Kidney (tissue), 22 donors: ENCODE measurements at places on chromosomes 3 and 15. TPM values are rescaled to one million over a fixed set of nuclear protein-coding genes. Genes with fewer than 3 reads are reported as not detected.

- DNase-seq, result no peak
Observed at GRCh38 chr3:48852151-48852550, 4.5 kb upstream of the PRKAR2A start.

GRCh38 chr3:172112734-172113120, 73.3 kb downstream of the FNDC3B start:
- DNase-seq, result no peak

DNA sequence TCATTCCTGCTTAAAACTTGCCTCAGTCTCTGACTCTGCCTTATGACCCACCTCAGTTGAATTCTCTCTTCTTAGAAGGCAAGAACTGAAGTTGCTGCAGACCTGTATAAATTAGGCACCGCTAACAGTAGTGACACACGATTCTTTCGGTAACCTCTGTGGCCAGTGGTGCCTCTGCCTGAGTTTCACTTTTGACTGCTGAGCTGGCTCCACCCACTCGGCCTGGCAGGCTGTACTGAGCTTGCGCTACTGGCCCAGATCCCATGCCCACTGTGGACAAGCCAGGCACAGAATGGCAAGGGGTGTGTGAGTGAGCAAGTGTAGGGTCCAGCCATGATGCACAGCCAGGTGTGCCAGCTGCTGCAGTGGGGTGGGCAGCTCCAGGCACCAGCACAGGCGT, 19.1 kb upstream of the EIF1B start:
- no peak for DNase-seq

DNA sequence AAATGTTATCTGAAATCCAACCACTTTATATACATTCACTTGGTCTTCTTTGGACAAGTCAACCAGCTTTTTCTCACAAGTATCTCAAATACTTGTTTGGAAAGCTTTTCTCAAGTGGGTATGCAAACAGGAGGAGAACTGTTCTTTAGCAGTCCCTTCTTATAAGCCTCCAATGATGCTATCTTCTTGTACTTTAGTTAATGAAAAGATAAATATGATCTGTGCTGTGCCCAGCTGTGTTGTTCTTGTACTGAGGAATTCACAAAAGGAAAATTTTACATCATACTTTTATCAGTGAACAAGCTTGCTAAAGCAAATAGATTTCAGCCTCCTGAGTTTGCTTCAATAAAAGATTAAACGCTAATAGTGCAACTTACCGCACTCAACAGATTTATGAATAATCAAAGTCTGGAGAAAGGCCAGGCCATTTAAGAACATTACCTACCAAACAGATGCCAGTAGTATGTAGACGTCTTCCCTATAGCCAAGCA, 395.2 kb downstream of the MECOM start:
- no peak for DNase-seq

DNA sequence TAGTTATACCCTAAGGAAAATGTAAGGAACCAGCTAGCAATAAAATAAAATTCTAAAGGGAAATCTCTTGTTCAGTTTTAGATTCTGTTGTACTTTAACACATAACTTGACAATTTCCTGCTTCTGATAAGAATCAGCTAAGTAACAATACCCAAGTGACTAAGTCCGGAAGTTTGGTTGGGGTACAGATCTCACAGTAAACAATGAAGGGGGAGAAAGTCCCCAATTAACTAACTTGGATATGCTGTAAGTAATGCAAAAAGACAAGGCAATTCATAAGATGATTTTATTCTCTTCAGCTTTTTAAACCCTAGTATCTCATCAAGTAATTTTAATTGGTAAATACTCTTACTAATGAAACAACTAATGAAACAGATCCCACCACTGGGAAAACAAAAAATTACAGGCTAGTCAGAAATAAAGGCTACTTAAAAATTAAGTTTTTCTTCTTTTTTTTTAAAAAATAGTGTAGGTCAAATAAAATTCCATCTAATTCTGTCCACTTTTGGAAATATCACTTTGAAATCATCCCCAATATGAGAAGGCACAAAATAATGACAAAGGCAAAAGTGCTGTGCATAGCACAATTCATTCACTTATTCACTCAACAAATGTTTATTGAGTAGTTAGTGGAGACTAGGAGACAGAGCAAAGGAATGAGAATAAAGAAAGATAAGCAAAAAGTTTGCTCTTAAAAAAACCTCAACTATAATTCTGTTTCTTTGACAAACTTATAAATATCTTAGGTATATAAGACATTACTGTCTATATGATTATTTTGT, 37.8 kb upstream of the IL20RB start:
- DNase-seq, result no peak

DNA sequence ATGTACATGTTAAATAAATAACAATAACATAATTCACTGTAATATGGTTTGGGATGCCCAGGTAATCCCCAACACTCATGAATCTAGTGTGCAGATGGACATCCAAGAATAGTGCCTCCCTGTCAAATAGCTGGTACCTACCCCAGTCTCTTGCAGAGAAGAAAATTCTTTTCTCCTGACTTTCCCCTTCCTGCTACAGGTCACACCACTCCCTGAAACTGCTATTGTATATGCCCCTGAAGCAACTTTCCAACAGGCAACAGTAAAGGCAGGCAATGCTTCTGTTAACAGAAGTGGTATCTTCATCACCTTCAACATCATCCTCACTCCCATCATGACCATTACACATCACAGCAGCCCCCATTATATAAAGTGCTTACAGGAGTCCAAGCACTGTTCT, 431.6 kb downstream of the MAGI1 start:
- DNase-seq, result no peak

DNA sequence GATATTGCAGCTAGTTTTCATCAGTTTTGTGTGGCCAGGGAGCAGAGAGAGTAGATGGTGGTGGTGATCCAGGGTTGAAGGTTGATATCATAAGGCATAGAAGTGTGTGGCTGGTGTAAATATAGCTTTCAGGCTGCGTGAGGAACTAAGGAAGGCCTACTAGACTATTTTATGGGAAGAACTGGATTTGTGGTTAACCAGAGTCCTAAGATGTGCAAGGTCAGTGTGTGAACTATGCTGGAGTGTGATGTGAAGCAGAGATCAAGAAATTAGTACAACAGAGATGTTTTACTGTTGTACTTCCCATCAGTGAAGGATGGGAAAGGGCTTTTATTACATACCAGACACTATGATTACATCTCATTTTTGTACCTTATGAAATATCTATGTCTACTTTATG, 41.5 kb downstream of the MAPK6 start:
- DNase-seq, result no peak

DNA sequence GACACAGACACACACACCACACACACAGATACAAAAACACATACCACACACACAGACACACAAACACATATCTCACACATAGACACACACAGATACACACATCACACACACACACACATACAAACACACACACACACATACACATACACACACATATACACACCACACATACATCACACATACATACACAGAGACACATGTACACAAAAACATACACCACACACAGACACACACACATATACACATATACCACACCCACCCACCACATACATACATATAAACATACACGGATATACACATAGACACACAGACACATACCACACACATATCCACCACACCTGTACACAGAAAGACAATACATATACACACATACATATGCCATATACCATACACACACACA, 66.7 kb downstream of the RASGRF1 start:
- no peak for DNase-seq

DNA sequence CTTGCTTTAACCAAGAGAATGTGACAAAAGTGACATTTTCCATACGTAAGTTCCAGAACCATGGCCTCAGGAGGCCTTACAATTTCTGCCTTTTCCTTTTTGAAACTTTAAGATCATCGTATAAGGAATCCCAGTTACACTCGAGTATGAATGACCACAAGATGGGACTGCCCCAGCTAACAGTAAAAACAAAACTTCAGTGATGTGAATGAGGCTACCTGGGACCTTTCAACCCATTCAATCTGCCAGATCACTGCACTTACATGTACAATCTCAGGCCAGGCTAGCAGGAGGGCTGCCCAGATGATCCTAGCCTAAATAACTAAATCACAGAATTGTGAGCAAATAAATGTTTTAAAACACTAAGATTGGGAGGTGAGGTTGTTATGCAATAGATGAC, 328.8 kb downstream of the CNTN6 start:
- DNase-seq, result no peak

GRCh38 chr3:169811631-169812331, 889 bp upstream of the LRRIQ4 start:
- DNase-seq, result peak; percentile 70

- no peak for DNase-seq
Observed at GRCh38 chr15:53414167-53414566, 345.3 kb downstream of the WDR72 start.

GRCh38 chr15:28961391-28961790, 75.6 kb downstream of the APBA2 start:
- DNase-seq, result no peak

DNA sequence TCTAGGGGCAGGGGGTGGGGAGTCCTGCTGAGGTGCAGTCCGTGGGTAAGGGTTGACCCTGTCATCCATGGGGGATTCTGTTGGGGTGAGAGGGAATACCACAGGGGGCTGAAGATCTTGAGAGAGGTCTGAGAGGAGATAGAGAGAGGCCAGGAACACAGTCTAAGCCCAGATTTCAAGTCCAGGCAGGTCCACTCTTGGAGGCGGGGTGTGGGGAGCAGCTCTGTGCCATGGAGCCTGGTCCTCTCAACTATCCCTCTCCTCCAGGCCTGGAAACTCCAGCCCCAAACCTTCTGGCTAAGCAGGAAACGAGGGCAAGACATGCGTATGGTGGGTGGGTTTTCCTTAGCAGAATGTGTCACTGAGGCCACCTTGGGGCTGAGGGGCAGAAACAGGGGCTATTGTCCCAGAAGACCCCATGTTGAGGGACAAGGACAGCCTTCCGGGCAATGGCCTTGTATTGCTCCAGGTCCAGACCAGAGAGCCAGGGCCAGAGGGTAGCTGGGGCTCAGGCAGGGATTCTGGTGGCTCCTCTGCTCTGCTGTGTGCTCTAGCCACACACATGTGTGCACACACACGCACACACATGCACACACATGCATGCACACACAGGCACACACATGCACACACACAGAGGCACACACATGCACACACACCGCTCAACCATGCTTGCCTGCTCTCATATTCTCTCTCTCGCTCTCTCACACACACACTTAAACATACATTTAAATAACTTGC, 48.6 kb upstream of the MAGEF1 start:
- no peak for DNase-seq

DNA sequence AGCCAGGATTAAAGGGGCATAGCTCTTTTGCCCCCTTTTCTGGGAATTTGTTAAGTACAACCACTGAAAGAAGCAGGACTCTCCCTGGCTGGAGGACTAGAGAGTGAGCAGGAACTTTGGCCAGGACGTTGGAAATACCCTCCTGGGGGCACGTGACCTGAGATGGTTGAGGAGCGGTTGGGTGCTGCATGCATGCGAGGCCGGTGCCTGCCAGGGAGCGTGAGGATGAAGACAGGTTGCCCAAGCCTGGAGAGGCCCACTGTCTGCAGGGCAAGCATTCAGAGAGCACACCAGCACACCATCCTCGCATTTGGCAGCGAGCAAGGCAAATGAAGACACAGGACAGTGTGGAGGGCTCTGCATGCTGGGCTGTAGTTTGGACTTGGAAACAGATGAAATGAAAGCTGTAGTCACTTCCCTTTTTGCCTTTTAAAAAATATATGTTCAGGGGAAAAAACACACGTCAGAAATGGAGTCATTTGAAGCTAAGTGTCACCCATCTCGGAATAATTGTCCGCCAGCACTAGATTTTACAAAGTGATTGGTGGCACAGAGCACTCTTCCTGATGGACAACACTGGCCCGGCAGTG, 217.6 kb downstream of the SLCO3A1 start:
- no peak for DNase-seq

DNA sequence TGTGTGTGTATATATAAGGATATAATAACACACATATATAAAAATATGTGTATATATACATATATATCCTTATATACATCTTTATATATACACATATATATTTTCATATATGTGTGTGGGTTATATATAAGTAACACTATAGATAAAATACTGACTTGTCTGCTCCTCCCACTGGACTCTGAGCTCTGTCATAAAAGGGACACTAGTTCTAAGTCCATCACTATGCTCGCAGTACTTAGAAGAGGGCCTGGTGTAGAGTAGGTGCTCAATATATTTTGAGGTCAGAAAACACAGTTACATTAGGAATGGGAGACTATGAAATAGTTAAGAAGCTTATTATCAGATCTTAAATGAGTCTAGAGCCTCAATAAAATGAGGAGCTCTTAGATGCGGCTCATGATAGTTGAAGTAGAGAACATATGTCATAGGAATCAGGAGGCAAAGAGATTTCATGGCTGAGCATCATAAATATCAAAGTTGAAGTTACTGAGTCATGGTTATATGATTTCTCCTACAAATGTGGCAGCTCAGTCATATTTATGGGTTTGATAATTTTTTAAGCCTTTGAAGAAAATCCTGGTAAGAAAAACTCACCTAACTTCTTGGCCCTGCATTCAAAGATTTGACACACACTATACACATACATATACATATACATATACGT, 371.2 kb upstream of the THBS1 start:
- no peak for DNase-seq

DNA sequence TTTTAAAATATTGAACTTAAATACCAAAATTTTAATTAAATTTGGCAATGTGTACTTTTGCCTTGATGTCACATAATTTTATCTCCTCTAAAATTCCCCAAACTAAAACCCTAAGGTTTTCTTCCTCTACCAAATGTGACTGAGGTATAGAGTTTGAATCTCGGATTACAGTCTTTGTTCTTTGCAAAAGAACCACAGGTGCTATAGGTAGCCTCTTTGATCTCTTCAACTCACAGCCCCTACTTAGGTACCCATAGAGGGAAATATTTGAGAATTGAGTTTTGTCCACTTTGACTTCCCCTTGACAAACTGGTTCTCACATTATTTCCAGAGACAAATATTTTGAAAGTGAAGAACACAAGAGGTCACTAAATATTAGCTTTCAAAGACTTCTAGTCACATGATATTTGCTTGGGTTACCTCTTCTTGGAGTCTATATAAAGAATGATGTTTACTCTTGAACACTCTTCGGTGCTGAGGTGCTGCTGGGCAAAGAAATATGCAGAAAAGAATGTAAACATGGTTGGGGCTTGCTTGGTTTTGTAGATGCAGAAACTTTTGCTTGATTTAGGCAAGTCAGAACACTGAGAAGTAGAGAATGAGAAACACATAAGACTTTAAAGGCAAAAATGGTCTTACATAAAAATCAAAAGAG, 120.8 kb upstream of the MCTP2 start:
- no peak for DNase-seq

- DNase-seq, result no peak
Observed at GRCh38 chr3:39262846-39263245, 17.0 kb downstream of the CX3CR1 start.

CCDC66 gene
- 31.3 TPM for total RNA-seq

SV2B gene
- 3.9 TPM for total RNA-seq

OR5K2 gene
- total RNA-seq, result not detected

UNC13C gene
- total RNA-seq, result 0.19 TPM

CLCN2 gene
- total RNA-seq, result 10.4 TPM

SMAD6 gene
- total RNA-seq, result 23.0 TPM

MITF gene
- total RNA-seq, result 52.6 TPM

CDHR4 gene
- total RNA-seq, result 0.54 TPM

PCOLCE2 gene
- 1.9 TPM for total RNA-seq

SLC22A14 gene
- 0.19 TPM for total RNA-seq

CCDC54 gene
- total RNA-seq, result not detected
